ENCODE measurements at places on chromosomes 2 and 18.

DNA sequence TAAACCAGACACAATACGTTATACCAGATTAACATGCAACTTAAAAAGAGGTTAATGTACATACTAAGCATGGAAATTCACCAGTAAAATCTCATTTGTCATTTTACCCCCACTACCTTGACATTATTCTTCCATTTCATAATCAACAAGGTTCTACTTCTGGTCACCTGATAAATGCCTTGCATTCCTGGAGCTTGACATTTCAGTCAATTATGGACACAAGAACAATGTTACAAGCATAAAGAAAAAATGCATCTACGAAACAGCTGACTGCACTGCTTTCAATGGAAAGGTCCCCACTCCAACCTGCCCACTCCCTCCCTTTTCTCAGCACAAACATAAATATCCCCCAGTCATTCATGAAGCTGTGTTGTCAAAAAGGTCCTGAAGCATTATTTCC lies 31.4 kb downstream of the ARL5A start:
- DNase-seq = no peak

GRCh38 chr2:164839914-164840457 lies 1.6 kb downstream of the COBLL1 start:
- no peak for DNase-seq

- no peak for DNase-seq
Observed at GRCh38 chr2:232538671-232539070, 821 bp upstream of the CHRNG start.

DNA sequence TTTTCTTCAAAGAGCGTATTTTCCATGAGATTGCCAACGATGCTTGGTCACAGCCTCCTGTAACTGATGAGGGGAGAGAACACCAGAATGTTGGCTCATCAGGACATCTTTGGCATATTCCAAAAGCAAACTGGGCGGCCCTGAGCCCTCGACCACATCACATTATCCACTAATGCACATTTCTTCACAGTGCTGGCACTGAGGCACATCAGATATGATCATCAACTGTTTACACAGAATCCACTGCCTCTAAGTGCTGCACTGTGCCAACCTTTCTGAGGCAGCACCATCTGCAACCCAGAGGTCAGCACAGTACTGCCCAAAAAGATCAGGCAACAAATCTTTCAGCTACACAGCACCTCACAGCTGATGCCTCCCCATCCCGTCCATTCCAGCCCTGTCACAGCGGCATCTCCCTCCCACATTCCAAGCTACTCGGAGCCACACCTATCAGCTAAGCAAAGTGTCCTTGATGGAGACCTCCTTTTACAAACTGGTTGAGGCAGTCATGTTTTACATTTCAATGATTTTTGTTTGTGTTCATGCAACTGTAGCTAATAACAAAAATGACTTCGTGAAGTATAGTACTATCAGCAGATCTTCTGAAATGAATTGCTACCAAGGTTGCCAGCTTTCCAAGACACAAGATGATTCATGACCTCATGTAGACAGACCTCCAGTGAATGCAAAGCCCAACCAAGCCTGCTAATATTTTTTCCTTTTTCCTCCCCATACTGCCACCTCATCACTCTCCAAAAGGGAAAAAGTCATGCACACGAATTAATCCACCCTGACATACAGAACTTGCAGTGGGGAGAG lies 32.3 kb downstream of the MYO5B start:
- DNase-seq = no peak

DNA sequence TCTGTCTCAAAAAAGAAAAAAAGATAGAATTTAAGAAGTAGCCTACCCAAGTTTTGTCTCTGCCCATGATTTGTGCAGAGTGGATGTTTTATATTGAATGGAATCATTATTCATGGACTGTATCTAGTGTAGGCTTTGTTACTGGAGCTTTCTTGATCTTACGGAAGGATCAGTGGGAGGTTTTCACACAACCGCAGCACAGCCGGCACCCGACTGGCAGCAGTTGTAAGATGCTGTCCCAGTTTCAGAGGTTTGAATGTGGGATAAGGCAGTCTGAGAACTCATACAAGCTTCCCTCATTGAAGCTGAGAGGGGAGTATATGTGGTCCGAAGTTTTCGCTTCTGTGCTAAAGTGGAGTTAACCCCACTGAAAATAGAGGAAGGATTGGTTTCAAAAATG lies 19.7 kb upstream of the SAG start:
- DNase-seq = no peak

DNA sequence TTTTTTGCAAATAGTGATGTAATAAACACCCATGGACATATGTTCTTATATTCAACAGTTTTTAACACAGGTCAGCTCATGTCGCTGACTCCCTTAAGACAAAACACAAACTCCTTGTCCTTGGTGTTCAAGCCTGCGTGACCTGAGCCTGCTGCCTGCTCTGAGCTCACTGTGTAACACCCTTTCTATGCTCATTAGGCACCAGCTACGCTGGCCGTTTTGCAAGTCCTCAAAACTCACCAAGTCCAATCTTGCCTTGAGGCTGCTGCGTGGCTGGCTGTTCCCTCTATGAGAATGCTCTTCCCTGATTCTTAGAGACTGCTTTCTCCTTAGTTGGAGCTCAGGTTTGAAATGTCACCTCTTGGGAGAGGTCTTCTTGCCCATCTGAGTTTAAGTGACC lies 100.5 kb upstream of the GLI2 start:
- DNase-seq = no peak

- no peak for DNase-seq
Observed at GRCh38 chr18:64100116-64100922, 48.6 kb downstream of the LINC00305 start.

DNA sequence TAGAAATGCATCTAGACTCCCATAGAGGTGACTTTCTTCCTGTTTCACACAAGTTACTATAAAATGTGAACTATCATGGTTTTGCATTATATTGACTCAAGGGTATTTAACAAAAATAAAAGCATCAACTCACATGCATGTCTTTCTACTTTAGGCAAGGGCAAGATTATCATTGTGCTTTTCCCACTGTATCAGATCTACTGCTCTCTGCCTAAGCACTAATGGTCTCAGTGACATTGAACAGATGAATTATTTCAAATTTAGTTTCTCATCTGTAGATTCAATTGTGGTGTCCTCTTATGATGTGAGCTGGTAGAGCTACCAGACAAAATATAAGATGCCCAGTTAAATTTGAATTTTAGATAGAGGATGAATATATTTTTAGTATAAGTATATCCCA lies 113.9 kb downstream of the MTX2 start:
- no peak for DNase-seq

- no peak for DNase-seq
Observed at GRCh38 chr2:12612671-12613070, 104.1 kb upstream of the TRIB2 start.

DNA sequence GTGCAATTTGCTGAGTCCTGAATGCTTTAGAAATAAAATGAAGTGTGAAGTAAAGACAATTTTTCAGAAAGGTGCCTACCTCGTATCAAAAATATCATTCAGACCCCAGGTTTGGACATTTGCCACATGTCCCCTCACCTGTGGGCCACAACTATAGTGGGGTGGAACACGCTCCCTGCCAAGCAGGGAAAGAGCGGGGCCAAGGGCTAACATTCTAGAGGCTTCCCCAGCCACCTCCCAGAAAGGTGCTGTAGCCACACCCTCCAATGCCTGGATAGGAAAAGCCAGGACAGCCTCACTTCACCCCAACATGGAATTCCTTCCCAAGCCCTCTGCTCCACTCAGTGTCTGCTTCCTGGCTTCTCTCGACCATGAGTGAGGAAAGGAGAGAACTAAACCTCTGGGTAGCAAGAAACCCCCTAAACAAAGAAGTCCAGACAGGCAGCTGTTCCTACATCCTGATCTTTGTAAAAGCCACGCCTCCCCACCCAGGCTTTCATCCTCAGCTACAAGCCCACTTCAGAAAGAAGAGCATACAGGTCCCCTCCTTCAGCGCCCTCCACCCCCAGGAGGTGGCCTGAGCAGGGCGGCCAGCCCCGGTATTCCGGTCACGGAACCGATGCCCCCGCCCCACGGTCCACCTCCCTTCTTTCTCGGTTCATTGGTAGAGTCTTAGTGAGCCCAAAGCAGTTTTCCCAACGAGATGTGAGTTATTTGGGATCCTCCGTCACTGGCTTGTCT lies 2.1 kb downstream of the COL6A3 start:
- no peak for DNase-seq

DNA sequence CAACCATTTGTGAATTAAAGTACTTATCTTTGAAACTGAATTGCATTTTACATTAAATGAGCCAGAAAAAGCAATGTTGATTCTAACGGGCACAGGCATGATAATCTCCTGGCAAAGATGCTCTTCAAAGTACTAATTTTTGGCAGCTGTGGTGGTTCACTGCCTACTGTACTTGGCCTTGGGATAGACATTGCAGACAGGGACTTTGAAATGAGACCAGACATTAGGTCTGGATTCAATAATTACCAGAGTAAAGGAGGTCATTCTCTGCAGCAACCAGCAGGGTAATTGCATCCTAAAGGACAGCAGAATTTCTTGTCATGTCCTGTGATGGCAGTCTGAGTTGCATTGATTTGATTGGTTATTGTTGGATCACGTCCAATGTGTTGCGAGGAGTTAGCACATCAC lies 986.5 kb downstream of the TDRD15 start:
- DNase-seq = no peak

DNA sequence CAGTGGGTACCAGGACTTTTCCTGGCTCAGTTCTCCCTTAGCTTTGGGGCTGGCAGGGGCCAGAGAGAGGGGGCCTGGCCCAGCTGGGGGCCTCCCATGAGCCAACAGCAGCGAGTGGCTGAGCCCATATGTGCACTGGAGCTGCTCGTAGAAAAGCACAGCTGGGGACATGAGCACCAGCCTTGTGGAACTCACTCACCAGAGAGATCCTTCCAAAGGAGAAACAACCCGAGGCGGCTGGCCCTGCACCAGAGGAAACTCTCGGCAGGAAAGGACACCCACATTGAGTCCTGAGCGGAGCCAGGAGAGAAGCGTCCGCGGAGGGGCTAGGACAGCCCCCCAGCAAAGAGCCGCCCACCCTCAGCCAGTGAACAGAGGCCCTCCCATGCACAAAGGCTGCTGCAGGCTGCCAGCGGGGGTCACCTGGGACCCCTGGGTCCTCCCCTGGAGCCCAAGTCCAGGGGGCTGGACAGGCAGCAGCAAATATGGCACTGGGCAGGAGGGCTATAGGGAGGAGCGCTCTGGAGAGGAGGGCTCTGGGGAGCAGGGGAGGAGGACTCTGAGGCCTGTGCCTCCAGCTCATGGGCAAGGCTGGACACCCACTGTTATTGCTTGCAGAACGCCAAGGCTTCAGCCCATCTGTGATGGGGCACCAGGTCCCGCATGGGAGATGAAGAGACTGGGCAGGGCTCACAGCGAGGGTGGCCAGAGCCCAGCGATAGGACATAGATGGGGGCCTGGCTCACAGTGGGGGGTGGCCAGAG lies 42.1 kb upstream of the SNED1 start:
- no peak for DNase-seq

DNA sequence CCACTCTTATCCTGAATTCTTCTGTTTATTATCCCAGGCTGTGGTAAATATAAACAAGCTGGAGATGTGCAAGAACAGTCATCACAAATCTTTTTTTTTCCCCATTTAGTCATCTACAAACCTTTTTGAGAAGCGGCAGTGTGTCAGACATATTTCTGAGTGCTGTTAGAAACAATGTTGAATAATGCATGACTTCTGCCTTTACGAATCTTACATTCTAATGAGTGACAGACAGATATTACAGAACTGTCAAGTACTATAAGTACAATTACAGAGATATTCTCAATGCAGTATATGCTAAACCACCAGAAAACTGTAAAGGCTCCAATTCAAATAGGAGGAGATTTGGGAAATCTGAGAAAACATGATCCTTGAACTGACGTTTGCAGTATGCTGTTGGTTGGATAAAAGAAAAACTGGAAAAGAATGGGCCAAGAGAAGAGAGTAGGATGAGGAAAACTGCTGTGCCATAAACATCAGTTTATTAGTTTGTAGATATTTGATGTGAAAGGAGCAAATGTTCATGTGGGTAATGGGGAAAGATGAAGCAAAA lies 379.5 kb upstream of the SLC8A1 start:
- DNase-seq = no peak

DNA sequence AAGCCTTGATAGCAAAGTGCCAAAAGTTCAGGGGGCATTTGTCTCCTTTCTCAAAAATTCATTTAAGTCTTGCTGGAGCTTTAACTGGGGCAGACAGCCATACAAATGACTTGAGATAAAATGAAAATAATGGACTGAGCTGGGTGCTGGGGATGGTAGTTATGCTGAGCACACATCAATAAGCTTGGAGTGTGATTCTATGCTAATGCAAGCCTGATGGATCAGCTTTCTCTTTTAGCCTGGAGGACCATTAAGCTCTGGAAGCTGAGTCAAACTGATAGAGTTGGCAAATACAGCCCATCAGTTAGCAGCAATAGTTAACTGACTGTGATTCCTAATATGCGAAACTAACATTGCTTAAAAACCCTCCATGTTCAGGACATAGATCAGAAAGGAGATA lies 98.0 kb downstream of the CAMKMT start:
- no peak for DNase-seq

DNA sequence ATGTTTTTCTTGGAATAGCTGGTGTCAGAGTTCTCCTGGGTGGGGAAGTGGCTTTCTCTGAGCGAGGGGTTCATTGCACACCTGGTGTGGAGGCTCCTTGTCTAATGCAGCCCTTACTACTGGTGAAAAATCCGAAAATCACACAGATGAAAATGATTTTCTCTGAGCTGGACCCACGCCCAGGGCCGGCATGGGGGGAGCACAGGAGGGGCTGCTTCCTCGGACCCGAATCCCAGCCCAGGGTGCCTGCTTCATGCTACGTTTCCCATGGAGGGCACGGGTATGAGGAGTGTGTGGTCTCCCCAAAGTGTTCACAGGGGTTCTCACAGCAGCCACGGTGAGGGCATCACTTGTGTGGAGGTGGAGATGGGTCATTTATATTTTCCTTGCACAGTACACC lies 288.0 kb upstream of the HDAC4 start:
- no peak for DNase-seq

DNA sequence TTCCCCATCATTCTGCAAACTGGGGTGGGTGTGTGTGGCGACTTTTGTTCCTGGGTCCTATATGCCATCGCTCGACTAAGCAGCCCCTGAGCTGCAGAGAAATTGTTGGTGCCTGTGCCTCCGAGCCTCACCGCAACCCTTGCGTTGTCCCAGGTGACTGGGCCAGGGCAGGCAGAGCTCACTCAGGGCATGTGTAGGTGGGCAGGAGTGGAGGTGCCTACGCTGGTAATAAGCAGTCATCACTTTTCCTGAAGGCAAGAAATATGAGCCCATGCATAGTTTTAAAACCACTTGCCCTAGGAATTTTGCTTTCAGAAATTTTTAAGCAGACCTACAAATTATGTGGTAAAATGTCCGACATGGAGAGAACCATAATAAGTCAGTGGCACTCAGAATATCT lies 197.8 kb downstream of the SMAD7 start:
- no peak for DNase-seq

Data from SK-N-MC (cell line).